NCI-H510A (cell line): ENCODE measurements at places on chromosomes 12 and 14.

GRCh38 chr12:663293-663871, at the start of gene NINJ2:
Gene NINJ2 (minus strand): TSS chr12:663445. CDS start chr12:663360, 85 bp downstream.
- no peak for DNase-seq

GRCh38 chr14:96164861-96165490, 39.7 kb upstream of the BDKRB2 start:
- no peak for DNase-seq

- DNase-seq = no peak
Measured at GRCh38 chr12:90653040-90653439, 301.9 kb downstream of the CCER1 start.

- DNase-seq = no peak
Measured at GRCh38 chr12:2083561-2083960, 30.8 kb downstream of the CACNA1C start.

DNA sequence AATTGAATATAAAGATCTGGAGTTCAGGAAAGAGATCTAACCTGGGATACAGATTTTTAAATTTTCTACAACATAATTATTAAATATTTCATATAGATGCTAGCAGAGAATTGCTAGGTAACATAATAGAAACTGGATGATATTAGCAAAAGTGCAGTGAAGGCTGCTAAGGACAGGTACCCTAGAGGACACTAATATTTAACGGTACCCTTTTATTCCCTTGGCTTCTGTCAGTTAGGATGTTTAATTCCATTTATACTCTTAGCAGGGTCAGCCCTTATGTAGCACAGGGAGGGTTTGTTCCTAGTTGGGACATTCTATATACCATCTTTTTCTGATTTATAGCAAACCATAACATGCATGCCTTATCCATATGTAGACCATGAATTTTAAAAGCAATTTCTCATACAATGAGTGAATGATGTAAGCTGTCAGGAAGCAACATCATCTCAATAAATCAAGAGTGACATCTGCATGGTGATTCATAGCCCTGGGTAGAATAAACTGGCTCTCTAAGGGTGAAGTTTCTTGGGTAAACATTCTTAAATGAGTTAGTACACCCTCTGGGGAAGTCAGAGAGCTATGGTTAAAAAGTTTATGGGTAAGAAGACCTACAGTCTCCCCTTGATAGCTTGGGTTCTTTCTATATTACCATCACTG, 404.4 kb upstream of the MGAT4C start:
- no peak for DNase-seq

DNA sequence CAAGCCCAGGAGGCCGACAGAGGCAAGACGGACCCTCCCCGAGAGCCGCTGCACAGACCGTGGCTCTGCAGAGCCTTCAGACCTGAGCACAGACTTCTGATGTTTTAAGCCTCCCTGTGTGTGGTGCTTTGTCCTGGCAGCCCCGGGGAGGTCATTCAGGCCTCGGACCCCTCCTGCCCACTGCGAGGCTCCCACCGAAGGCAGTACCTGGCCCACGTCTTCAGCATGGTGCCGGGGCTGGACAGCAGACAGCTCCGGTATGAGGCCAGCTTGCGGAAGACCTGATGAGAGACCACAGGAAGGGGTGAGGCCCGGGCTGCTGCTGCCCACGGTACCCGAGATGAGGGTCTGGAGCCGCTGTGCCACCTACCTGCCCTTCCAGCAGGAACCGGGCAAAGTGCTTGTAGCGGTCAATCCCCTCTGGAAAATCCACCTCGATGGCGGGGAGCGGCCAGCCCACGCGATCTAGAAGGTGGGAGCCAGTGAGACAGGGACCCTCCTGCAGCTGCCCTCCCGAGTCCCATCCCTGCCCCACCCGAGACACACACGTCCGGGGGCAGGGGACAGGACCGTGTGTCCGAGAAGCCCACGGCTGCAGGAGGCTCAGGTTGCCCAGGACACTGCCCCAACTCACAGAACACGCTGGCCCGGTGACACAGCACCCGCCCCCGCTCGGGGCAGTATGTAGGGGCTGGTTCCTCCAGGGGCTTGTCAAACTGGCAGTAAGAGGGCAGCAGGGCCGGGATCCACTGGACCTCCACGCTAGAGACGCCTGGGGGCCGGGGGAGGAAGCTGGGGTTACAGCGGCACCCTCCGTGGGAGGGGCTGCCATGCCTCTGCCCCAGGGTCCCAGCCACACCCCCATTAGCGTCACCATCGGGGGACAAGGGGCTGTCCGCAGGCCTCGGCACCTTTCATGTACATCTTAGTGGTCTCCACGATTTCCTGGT, 35.6 kb upstream of the UBC start:
- DNase-seq = no peak

GRCh38 chr14:95478818-95479217, 37.6 kb downstream of the SYNE3 start:
- DNase-seq = no peak

DNA sequence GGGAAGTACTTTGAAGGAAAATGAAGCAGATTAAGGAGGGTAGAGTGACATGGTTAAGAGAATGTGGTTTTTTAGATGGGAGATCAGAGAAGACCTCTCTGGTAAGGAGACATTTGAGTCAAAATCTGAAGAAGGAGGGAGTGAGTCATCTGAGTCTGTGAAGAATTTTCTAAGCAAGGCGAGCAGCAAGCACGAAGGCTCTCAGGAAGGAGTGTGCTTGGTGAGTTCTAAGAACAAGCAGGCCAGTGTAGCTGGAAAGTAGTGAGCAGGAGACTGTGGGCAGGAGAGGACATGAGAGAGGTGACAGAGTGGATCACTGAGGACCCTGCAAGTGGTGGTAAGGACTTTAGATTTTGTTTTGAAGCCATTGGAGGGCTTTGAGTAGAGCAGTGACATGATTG, 76.3 kb upstream of the FUT8 start:
- no peak for DNase-seq

GRCh38 chr14:78316052-78316451, 145.9 kb downstream of the NRXN3 start:
- no peak for DNase-seq

DNA sequence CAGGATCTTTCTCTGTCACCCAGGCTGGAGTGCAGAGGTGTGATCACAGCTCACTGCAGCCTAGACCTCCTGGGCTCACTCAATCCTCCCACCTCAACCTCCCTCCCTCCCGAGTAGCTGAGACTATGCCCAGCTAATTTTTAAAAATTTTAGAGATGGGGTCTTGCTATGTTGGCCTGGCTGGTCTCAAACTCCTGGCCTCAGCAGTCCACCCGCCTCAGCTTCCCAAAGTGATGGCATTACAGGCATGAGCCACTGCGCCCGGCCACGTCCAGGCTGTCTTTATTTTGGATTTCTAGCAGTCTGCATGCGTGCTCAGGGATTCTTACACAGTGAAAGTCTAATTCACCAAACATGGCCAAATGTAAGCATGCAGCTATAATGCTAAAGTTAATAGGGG, 17.8 kb downstream of the SLC8B1 start:
- no peak for DNase-seq

DNA sequence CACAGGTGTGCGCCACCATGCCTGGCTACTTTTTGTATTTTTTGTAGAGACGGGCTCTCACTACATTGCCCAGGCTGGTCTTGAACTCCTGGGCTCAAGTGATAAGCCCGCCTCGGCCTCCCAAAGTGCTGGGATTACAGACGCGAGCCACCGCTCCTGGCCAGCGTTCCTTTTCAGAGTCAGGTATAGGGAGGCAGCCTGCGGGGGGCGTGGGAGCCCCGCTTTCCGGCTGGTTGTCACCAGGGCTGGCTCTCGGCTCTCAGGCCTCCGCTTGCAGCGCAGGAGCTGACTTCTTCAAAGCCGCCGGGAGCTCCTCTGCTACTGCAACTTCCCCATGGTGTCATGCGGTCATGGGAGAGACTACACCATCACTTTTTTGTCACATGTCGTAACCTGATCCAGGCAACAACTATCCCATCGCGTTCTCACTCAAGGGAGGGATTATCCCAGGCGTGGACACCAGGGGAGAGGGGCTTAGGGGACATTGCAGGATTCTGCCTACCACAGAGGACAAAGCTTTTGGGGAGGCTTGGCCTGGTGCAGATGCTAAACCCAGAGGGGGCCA, 129.4 kb downstream of the SCARB1 start:
- peak; percentile 81 for DNase-seq

DNA sequence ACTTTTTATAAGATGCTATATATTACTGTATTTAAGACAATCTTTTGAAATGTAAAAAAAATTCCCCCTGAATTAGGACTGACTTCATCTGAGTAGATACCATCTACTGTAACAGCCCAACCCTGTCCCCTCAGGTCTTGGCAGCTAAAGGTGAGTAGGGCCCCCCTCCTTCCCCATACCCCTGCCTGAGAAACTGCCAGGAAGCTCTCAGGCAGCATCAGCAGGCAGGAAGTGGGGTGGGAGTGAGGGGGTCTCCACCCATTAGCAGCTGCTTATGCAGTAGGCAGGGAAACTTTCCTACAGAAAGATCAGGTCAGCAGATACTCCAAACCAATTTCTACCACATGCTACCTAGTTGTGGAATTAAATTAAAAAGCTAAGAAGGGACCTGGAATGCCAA, 62.5 kb downstream of the PAX9 start:
- DNase-seq = no peak

DNA sequence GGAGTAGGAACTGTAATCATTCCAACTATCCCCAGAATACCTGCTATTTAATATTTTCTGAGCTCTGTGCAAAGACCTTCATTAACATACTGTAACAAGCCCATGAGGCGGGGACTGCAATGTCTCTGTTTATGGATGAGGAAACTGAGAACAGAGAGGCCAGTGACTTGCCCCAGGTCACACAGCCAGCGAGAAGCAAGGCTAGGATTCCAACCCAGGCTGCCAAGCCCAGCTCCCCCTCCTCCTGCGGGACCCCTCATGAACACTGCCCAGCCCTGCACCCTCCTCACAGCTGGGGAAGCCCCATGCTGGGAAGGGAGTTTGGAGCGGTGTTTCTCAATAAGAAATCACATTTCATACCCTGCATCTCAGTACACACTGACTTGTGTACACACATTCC, 10.9 kb downstream of the HVCN1 start:
- DNase-seq = no peak

GRCh38 chr12:18479256-18479655, 217.9 kb downstream of the PIK3C2G start:
- no peak for DNase-seq

GRCh38 chr14:91302391-91302790, 57.9 kb upstream of the GPR68 start:
- DNase-seq = no peak

GRCh38 chr12:127657036-127657435, 609.9 kb upstream of the TMEM132C start:
- DNase-seq = no peak

DNA sequence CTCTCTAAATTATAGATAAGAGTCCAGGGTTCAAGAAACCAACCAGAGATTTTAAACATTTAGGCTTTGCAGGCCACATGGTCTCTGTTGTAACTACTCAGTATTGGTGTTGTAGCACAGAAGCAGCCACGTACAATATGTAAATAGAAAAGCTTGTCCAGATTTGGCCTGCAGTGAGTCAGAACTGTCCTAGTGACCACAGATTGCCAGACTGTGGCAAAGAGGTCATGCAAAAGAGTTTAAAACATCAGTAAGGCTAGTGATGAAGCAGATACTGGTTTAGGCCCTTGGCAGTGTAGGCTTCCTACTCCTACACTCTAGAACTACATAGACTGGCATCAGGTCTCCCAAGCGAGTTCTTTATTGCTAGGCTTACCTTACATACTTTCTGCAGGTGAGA, 117.6 kb upstream of the GARIN6 start:
- DNase-seq = no peak

DNA sequence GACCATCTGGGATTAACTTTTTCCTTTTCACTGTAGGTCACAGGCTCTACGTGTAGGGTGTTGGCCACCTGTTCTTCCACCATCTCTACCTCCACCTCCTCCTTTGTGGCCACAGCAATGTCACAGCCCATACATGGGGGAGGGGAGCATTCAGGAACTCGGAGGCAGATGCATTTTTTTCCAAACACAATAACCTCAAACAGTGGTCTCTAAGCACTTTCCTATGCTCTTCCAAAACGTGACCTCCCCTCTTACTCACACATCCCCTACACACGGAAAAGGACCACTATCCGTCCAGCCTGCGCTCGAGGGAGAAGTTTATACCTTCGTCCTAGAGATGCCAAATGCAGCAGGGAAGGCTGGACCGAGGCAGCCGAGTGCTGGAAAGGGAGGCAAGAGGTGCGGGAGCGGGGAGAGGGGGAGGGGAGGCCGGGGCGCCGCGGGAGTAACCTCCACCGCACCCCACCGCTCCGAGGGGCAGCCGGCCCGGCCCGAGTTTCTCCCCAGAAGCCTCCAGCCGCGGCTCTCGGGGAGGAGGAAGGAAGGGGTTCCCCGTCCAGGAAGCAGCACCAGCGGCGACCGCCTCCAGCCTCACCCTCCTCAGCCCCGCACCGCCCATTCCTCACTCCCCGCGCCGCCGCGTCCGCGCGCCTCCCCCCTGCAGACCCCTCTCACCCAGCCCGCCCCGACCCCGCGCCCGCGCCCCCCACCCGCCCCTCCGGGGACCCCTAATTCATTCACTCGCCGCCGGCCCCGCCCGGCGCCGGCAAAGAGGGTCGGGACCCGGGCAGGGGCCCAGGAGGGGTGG, 594 bp downstream of the KRAS start:
- DNase-seq = peak; percentile 38

DNA sequence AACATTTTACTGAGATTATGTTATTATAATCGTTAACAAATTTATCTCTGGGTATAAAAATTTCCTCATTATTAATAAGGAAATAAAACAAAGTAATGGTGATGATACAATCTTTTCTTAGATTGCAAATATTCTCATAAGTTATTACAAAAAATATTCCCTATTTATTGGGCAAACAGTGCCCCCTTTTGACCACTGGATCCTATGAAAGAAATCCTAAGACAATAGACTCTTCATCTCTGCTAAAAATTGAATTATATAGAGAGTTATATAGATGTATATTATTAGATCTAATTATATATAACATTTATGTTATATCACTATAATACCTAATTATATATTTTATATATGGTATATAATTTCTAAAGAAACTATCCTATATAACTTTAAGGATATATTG, 94.2 kb upstream of the FGD4 start:
- no peak for DNase-seq

- DNase-seq = no peak
Measured at GRCh38 chr12:54419088-54419887, at the start of gene ITGA5. Gene ITGA5 (minus strand): TSS chr12:54419266. CDS start chr12:54419198, 68 bp downstream.

GRCh38 chr12:76247026-76247646, 101.1 kb downstream of the BBS10 start:
- no peak for DNase-seq

GRCh38 chr12:69266036-69266635, 26.8 kb downstream of the CPSF6 start:
- no peak for DNase-seq

GRCh38 chr12:53659011-53659551, 16.8 kb downstream of the ATP5MC2 start:
- no peak for DNase-seq

- DNase-seq = peak; percentile 28
Measured at GRCh38 chr14:51566831-51567582, 84.7 kb upstream of the FRMD6 start.

DNA sequence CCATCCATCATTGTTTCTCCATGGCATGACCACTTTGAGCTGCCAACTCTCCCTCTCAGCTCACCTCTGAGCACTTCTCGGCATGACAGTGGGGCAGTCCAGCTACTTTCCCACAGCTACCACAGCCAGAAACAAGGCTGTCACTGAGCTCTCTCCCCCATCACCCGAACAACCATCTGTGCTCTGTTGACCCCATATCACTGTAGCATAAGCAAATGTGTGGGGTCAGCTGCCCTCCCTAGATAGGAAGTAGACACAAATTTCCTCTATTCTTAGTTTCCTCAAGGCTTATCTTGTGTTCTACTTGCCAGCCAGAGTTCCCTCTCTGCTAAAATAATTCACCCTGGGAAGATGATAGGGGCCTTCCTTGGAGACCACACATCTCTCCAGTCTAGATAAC, 82.6 kb upstream of the FUT8 start:
- DNase-seq = no peak

GRCh38 chr14:94180655-94181271, 6.6 kb downstream of the PPP4R4 start:
- DNase-seq = no peak
